ENCODE measurements at places on chromosomes 13 and 19.

- no peak for DNase-seq
Observed at GRCh38 chr13:97250560-97250959, 28.4 kb downstream of the MBNL2 start.

GRCh38 chr19:23118400-23118799, 1.6 kb downstream of the ZNF730 start:
- no peak for DNase-seq

DNA sequence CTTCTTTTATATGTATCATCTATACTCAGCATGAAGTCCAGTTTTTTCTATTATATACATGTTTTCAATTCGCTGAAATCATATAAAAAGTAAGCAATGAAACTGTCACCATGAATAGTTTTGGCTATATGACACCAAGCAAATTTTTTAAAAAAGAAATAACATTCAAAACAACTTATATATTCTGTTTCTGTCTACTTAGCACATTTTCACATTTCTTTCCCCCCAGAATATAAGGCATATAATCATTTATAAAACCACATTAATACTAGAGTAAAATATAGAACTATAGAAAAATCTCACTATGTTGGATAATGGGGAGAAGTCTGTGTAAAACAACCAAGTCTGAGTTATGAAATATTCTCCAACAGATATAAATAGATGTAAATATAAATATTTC, 33.1 kb downstream of the POSTN start:
- no peak for DNase-seq

- DNase-seq: no peak
Observed at GRCh38 chr13:70890289-70890688, 782.0 kb upstream of the KLHL1 start.

- peak; percentile 19 for DNase-seq
Observed at GRCh38 chr13:108155185-108156106, 59.9 kb downstream of the LIG4 start.

DNA sequence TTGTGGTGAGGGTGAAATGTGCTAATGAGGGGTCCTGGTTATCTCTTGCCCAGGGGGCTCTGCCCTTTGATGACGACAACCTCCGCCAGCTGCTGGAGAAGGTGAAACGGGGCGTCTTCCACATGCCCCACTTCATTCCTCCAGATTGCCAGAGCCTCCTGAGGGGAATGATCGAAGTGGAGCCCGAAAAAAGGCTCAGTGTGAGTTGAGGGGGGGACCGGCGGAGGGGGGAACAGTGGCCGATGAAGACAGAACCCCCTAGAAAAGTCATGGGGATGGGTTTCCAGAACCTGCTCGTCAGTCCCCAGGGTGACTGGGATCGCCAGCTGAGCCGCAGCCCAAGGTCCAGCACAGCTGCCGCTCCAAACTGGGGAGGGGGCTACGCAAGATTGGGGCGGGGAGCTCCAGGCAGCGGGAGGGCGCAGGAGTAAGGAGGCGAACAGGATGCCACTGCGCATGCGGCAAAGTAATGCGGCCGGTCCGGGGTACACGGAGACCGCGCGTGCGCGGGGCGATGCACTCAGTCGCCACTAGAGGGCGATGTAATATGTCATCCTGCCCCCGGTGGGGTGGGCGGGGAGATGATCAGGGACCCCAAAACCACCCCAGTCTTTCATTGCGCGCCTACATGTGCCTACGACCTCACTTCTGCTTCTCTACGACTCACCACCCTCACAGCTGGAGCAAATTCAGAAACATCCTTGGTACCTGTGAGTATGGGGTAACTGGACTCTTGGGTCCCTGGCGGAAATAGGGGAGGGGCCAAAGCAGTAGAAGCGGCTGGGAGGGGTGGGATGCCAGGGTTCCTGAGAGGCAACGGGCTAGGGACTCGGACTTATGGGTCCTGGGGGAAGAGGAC, 17.9 kb downstream of the BRSK1 start:
- peak; percentile 76 for DNase-seq

GRCh38 chr13:108919036-108919907, 289.9 kb downstream of the MYO16 start:
- no peak for DNase-seq

- DNase-seq: peak; percentile 31
Observed at GRCh38 chr19:52297601-52298364, 814 bp downstream of the ZNF480 start.

DNA sequence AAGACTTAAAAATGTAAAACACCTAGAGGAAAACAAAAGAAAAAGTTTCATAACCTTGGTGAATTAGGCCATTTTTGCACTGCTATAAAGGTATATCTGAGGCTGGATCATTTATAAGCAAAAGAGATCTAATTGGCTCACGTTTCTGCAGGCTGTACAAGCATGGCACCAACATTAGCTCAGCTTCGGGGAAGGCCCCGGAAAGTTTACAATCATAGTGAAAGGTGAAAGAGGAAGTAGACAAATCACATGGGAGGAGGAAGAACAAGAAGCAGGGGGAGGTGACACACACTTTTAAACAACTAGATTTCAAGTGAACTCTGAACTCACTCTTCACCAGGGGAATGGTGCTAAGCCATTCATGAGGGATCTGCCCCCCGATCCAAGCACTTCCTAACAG, 1358.5 kb upstream of the PCDH9 start:
- DNase-seq: no peak

DNA sequence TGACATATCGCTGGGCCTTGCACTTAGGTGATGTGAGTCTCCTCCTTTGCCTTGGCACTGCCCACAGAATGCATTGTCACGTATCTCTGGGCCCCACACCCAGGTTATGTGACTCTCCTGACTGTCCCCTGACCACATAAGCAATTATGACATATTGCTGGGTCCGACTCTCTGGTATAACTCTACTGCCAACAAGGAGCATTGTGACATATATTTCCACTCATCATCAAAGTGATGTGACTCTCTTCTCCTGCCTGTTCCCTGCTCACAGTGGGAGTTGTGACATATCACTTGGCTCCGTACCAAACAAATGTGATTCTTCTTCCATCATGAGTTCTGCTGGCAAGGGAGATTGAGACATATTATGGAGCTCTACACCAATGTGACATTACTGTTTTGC, 15.4 kb upstream of the ZNF681 start:
- no peak for DNase-seq

GRCh38 chr19:50300814-50301606, 28.2 kb downstream of the KCNC3 start:
- DNase-seq: no peak

- no peak for DNase-seq
Observed at GRCh38 chr13:33536601-33537000, 251.0 kb upstream of the STARD13 start.

DNA sequence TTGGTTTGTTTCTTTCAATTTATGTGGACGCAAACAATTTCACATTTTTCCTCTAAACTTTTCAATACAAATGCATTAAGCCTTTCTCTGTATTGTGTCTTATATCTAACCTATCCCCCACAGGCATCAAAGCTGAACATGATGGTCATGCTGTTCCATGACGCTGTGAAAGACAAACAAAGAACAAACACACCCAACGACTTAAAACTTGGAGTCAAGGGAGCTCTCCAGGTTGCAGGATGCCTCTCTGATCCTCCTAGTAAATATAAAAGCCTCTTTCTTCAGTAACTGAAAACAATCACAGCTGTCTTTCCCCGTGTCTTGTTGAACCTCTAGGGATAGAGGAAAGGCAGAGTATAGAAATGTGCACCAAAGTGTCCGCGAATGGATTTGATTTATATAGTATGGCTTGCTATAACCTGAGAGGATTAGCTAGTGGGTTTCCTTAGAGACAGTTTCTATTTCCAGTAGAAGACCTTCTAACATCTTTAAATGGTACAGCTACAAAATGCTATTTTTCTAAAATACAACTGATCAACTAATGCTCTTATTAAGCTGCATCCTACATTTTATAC, 43.1 kb downstream of the PCDH9 start:
- DNase-seq: no peak

DNA sequence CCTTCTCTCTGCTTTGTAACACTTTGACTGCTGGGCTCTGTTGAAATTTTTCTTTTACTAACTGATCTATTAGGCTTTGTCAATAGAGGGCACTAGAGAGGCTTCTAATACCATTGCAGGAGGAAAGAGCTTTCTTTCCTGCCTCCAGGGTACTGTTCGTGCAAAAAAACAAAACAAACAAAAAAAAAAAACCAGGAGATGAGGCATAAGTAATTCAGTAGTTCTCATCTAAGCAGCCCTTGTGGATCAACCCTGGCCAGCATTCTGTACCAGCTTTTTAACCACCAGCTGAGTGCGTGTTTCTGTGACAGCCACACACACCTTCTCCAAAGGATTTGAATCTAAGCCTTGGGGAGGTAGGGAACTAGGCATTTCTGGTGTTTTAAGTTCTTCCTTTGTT, 1707.6 kb upstream of the SLC10A2 start:
- no peak for DNase-seq

DNA sequence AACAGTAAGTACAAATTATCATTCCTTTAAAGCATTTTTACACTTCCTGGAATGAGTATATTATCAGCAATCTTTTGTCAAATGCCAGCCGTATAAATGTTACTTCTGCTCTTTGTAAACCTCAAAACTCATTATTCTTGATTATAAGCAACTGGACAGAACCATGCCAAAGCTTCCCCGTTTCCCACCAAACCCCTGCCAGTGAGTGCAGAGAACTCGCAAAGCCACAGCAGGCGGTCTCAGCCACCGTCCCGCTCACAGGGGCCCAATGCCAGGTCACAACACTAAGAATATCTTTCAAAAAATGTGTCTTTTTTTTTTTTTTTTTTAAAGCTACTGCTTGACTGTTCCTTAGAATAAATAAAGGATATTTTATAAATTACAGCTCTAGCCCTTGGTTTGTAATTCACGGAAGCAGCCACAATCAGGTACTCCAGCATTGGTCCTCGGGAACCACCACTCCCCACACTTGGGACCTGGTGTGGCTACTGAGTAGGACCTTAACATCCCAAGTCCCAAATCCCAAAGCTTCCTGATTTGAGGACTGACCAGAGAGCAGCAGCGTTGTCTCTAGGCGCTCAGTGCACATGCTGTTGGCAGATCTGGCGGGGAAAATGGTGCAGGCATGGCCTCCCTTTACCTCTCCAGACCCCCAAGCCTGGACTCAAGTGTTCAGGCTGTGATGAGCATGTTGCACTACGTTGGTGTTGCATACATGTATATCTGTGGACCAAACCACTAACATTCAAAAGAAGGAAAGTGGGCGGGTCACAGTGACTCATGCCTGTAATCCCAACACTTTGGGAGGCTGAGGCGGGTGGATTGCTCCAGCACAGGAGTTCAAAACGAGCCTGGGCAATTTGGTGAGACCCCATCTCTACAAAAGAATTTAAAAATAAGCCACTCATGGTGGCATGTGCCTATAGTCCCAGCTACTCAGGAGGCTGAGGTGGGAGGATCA, 19.0 kb downstream of the KCTD15 start:
- DNase-seq: no peak

GRCh38 chr13:59950266-59950665, 213.5 kb downstream of the DIAPH3 start:
- DNase-seq: no peak

DNA sequence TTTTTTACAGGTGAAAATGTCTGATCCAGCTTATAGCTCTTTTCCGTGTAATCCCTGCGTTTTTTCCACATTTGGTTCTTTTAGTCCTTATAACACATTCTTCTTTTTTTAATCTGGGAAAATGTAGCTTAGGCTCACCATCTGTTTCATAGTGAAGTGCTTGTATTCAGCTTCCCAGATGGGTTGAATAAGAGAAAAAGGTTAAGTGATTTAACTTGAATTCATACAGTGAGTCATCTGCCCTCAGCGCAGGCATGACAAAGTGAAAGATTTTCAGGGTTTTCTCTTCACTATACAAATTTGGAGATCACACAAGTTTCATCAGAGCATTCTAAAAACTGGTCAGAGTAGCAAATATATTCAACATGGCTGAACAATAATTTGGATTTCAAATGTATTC, 224.8 kb downstream of the SPRY2 start:
- DNase-seq: no peak

- DNase-seq: no peak
Observed at GRCh38 chr13:81388400-81388799, 1047.5 kb upstream of the SPRY2 start.

Measured in left renal cortex interstitium (tissue), 4 donors.